ENCODE measurements at places on chromosomes 7 and 10.

DNA sequence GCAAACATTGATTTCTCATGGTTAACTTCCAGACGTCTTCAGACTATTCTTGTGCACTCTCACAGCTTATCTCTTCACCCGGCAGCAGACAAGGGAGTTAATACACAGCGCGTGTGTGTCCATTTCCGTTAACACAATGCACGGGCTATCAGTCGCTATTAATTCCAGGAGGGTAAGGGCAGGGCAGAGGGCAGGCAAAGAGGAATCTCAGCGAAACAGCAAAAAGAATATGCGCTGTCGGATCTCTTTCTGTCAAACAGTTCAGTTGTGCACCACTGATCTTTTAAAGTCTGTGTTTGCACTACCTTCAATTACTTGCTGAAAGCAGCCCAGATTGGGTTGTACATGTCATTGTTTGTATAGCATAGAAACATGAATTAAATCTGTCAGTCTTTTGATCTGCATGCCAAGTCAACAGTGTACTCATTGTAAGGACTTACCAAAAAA lies 41.1 kb upstream of the CABCOCO1 start:
- no peak for DNase-seq

DNA sequence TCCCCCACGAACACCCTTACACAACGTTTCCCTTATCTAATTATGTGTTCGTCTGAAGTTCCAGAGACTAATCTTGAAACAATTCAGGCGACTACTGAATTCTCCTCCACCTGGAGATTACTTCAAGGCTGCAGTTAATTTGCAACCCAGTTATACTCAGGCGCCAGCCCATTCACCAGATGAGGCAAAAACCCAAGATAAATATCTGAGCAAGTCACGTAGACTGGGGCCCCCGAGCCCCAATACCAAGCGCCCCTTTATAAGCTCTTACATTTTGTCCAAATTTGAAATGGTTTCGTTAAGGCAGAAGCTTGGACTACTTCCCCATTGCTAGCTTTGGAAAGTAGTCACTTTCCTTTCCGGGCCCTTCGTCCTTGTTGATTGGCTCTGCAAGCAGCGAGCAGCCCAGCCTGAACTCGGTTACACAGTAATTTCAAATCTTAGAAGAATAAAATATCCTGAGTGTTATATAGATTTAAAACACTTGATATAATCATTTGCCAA lies 1.2 kb downstream of the TPK1 start:
- DNase-seq: peak; percentile 85

GRCh38 chr10:3749600-3749999 lies 35.4 kb downstream of the KLF6 start:
- peak; percentile 85 for DNase-seq

DNA sequence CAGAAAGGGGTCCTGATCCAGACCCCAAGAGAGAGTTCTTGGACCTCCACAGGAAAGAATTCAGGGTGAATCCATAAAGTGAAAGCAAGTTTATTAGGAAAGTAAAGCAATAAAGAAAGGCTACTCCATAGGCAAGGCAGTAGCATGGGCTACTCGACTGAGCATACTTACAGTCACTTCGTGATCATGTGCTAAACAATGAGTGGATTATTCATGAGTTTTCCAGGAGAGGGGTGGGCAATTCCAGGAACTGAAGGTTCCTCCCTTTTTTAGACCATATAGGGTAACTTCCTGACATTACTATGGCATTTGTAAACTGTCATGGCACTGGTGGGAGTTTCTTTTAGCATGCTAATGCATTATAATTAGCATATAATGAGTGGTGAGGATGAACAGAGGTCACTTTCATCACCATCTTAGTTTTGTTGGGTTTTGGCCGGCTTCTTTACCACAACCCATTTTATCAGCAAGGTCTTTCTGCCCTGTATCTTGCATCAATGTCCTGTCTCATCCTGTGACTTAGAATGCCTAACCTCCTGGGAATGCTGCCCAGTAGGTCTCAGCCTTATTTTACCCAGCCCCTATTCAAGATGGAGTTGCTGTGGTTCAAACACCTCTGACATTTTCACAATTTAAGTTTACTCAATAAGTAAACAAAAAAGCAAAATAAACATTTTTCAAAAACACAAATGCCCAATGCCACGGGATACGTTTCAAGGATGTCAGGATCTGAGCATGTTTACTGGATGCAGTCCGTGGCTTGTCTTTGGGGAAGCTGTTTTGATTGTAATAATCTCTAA lies 37.0 kb downstream of the ALOX5 start:
- peak; percentile 85 for DNase-seq

DNA sequence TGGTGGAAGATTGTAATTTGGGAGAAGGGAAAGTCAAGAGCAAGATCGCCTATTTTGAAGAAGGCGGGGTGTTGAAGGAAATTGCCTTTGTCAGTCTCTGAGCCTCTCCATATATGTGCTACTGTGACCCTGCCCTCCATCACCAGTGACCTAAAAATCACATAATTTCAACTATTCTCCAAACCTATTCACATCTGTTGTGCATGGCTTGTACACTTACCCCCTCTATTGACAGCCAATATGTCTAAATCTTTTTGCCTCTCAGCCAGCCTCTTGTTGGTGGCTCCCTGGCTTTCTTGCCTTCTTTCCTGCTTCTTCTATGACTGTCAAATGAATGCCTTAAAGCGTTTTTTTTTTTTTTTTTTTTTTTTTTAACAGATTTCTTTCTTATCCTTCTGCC lies 295.6 kb downstream of the AUTS2 start:
- DNase-seq: no peak

DNA sequence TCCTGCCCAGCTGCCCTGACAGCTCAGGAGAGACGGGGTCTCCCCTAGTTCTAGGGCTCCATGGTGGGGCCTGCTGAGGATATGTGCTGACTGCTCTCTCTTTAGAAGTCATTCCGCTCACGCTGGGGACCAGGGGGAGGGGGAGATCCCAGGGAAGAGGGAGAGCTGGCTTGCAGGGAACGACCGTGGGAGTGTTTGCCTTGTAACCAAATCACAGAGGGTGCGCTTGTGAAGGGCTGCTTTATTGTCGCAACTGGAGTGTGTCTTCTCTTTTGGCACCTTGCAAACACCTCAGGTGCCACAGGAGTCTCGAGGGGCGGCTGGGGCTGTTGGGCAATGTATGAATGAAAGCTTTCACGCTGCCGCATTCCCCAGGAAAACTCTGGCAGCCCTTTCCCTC lies 531.3 kb upstream of the MKI67 start:
- no peak for DNase-seq

GRCh38 chr10:16866541-16867275 lies 49.5 kb upstream of the RSU1 start:
- DNase-seq: no peak

- peak; percentile 70 for DNase-seq
These were observed 43.8 kb upstream of the RPA3 start for GRCh38 chr7:7761974-7762779.

DNA sequence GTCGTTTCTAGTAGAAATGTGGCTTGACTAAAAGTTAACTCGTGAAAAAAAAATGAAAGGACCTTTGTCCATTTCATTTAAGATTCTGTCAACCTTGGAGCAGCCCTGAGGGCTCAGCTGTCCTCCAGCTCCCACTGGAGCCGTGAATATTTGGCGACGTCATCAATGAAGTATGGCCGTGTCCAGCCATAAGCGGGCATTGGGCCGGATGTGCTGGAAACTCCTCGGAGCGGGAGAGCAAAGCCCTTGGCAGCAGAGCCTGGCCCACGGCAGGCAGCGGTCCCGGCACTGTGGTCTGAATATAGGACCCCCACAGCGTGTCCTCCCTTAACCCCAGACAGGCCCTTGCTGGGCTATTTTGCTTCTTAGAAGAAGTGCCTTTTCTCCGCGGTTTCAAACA lies 50.0 kb downstream of the JAKMIP3 start:
- no peak for DNase-seq

GRCh38 chr10:14736043-14736442 lies 38.7 kb downstream of the FAM107B start:
- peak; percentile 26 for DNase-seq

DNA sequence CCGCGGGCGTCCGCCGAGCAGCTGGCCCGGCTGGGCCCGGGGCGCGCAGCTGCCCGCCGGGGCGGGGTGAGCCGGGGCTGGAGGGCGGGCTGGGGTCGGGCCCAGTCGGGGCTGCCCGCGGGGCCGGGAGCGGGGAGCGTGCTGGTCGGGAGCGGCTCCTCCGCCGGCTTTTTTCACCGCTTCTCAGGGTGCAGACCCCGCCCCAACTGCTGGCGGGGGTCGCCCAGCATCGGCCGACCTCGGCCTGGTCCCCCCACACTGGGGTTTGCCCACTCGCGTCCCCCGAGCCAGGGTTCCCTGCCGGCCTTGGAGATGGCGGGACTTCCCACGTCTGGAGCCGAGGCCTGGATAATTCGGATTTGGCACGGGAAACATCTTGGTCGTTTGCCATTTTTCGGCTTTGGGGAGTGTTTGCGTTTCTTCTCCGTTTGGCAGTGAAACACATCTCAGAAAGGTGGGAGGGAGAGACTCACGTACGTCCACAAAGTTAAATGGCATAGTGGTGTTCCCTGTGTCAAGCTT lies 432 bp downstream of the TMEM248 start:
- peak; percentile 13 for DNase-seq

- peak; percentile 15 for DNase-seq
These were observed 76.1 kb downstream of the CYP26A1 start for GRCh38 chr10:93149761-93150160.

DNA sequence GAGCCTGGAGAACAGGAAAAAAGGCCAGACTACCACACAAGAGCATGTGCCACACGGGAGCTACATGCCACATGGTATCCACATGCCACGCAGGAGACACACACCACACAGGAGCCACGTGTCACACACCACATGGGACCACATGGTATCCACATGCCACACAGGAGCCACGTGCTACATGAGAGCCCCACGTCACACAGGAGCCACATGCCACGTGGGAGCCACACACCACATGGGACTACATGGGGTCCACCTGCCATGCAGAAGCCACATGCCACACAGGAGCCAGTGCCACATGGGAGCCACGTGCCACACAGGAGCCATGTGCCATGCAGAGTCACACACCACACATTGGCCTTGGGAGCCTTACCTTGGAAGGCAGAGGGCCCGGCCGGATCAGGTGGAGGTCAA lies 244.4 kb upstream of the PPP2R2D start:
- DNase-seq: no peak

- peak; percentile 30 for DNase-seq
These were observed 94.8 kb downstream of the CHN2 start for GRCh38 chr7:29289156-29290021.

DNA sequence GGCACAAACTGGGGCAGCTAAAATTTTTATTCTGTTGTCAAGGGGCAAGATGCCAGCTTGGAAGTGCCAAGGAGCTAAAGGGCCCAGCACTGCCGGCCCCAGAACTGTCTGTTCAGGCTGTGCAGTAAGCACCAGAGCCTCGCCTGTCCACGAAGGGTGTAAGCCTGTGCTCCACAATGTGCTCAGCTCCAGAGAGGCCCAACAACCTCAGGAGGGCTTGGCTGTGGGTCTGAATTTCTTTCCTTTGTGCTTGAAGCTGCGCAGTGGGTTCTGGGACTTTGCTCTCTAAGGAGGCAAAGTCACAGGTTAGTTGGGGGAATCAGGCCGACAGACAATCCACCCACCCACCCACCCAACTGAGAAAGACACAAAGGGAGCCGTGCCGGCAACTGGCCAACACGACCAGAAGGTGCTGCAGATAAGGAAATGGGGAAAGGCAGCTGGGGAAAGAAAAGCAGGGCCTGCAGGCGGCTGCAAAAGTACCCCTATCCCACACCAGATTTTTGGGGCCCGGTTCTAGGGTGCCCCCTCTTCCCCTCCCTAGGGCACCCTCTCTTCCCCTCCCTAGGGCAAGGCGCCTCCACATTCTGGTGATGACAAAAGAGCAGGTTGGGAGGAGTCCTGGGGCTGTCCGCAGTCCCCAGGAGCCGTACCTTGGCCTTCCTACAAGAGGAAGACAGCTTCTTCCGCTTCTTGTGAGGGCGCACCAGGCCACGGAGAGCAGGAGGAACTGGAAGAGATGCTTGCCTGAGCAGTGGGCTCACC lies 7.7 kb downstream of the DDX56 start:
- no peak for DNase-seq

GRCh38 chr10:33653584-33654367 lies 319.3 kb upstream of the NRP1 start:
- peak; percentile 55 for DNase-seq

DNA sequence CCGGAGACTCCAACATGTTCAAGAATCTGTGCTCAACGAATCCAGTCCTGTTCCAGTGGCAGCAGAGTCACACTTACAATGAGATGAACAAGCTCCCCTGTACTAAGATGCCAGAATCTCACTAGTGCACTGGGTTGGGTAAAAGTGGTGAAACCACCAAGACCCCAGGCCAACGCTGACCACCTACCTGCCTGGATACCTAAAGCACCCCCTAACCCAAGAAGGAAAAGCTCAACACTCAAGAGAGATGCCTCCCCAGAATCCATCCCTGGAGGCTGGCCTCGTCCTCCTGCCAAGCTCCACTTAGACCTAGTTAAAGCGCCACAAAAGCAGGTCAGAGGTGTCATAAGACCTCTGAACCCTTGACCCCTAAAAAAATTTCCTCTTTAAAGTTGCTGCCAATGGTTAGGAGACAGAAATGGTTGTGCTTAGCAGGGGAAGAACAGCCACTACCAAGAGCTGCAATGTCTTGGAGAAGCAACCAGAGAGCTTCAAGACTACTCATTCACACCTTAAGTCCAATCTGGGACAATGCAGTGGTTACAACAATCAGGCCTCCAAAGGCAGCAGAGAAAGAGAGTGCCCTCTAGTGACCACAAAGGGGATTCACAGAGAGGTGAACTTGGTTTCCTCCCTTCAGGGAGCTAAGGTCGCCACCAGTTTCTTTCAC lies 94.6 kb upstream of the MACROH2A2 start:
- peak; percentile 66 for DNase-seq

DNA sequence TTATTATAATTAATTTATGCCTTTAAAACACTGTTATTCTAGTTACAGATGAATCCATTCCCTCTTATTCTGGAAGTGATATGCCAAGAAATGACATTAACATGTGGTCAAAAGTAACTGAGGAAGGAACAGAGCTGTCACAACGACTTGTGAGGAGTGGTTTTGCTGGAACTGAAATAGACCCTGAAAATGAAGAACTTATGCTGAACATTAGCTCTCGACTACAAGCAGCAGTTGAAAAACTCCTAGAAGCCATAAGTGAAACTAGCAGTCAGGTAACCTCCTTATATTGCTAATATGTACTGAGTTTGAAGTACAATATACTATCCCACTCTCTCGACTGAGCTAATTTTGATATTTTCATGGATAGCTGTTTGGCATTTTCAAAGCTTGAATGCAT lies 81.6 kb downstream of the CYP51A1 start:
- no peak for DNase-seq

- peak; percentile 5 for DNase-seq
These were observed 53.4 kb downstream of the TMEM209 start for GRCh38 chr7:130151591-130152492.

GRCh38 chr10:17563452-17563851 lies 53.7 kb downstream of the HACD1 start:
- no peak for DNase-seq

- no peak for DNase-seq
These were observed 68.8 kb upstream of the KIF5B start for GRCh38 chr10:32125023-32125422.

GRCh38 chr7:149409895-149410294 lies 51.0 kb downstream of the ZNF777 start:
- no peak for DNase-seq

Data from inflammatory macrophage treated with lipopolysaccharide for 4 hours (primary cell).